Stimulated activated CD4-positive, alpha-beta T cell treated with anti-CD3 and anti-CD28 coated beads, Interleukin-4, amount 100 ng/mL, for 24 hours (primary cell): ENCODE measurements at places on chromosomes 12 and 14.

GRCh38 chr12:123717350-123717749 lies 5.2 kb downstream of the ATP6V0A2 start:
- no peak for DNase-seq

GRCh38 chr14:74147571-74147970 lies 62.8 kb downstream of the LIN52 start:
- DNase-seq = no peak

DNA sequence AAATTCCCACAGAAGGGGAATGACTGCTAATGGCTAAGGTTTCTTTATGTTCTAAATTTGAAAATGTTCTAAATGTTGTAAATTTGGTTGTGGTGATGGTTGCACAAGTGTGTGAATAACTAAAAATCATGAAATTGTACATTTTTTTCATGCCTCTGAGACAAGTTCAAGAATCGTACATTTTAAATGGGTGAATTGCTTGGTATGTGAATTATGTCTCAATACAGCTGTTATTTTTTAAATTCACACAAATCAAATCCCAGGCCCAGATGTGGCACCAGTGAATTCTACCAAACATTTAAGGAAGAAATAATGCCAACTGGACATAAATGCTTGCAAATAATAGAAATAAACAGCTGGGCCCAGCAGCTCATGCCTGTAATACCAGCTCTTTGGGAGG lies 28.6 kb upstream of the RND1 start:
- DNase-seq = no peak

GRCh38 chr14:105418269-105419194 lies 1.1 kb upstream of the MTA1 start:
- no peak for DNase-seq

DNA sequence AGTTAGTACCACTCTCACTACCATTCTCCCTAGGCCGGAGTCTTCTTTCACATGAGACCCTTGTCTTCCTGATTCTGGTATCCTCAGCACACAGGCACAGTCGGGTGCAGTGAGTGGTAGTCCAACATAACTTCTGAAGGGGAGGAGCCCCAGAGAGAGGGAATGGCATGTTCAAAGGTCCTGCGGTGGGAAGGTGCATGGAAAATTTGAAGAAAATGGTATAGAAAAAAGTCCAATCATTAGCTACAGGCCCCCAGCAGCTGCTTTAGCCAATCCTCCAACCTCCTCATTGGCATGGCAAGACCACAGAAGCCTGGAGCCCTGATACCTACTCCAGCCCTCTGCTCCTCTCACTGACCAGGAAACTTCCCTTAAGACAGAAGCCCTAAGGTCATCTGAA lies 96.6 kb downstream of the ZFP36L1 start:
- no peak for DNase-seq

DNA sequence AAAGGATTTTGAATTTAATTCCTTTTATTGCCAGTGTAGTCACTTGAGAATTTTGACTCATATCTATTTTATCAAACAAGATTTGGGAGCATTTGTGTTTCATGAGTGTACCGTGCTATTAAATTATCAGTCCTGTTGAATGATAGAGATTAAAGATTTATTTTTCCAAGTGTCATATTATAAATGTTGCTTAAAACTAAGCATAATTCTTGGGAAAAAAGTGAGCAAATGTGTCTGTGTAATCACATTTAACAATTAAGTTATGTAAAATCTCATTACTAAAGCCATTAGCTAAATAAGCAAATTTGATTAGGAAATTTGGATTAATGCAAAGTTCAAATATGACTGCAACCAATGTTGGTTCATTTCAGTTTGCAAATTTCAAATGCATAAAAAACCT lies 266.7 kb downstream of the TMTC2 start:
- no peak for DNase-seq

- DNase-seq = no peak
These were observed 57.7 kb downstream of the ADGRD1 start for GRCh38 chr12:131011165-131012079.

DNA sequence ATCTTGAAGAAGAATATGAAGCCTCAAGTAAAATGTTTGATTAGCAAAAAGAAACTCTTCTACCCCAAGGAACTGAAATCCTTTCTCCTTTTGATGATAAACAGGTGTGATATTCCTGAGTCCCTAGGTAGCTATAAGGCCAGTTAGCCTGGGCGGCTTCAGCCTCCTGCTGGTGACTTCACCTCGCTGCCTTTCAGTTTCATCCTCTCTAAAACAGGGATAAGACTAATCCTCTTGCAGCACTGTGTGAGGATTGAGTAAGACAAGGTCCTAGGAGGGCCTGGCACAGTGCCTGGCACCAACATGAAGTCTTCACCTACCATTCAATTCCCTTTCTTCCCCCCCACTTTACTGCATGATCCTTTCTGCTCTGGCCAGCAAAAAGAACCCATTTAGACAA lies 42.1 kb downstream of the CIT start:
- no peak for DNase-seq

DNA sequence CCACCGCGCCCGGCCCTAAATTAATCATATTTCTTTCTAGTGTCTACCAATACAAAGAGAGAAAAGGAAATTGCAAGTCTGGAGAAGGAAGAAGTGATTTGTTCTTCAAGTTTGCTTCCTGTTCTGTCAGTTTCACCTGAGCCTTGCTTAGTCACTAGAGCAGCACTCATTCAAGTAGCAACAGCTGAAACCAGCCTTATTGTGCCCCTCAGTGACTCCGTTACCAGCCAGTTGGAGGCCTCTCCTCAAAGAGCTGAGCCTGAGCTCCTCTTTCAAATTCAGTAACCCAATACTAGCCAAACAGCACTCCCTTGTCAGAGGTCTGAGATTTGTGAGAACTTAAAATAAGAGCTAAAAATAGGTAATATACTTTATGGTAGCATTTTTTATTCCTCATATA lies 17.4 kb downstream of the PAWR start:
- DNase-seq = no peak
